Suppressor macrophage treated with lipopolysaccharide for 1 hour (primary cell): ENCODE measurements at places on chromosomes 3 and 15.

GRCh38 chr3:39432342-39432741 is 25.8 kb downstream of the RPSA start:
- no peak for DNase-seq

DNA sequence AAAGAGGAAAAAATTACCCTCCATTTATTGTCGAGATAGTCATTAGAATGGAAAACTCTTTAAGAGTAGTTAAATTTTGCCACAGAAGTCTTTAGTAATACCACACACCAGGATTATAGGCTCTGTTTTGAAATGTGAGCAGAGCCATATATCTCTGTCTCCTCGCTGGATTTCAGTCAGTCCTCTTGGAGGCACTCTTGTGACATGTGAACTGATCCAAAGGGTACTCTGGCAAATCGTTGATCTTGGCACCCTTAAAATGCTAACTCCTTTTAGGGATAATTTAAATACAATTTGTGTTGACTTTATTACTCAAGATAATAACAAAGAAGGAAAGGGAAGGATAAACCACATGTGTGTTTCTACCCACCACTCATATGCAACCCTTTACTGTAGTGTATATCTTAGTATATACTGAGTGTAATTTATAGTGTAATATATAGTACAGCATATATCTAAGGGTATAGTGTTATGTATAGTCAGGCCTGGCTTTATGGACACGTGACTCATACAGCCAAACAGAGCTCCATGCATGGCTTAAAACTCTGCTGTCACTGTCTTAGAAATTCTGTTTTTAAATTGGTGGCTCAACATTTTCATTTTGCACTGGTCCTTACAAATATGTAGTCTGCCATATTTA is 12.3 kb upstream of the KPNA4 start:
- DNase-seq = no peak

DNA sequence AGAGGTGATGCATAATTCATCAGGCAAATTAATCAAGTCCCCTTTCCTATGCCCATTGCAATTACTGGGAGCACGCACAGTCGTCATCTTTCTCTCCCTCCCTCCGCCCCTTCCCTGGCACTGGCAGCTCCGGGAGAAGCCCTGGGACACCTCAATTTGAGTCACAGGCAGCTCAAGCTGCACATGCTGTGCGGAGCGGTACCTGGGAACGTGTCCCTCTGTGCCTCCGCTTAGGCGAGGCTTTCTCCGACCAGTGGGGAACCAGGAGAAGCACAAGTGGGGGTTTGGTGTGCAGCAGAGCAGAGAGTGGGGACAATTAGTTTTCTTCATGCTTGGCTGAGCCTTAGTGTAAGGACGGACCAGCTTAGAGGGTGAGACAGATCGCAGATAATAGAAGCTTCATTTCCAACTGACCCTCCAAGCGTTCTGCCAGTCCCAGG is 88.3 kb downstream of the SOX14 start:
- DNase-seq = no peak

DNA sequence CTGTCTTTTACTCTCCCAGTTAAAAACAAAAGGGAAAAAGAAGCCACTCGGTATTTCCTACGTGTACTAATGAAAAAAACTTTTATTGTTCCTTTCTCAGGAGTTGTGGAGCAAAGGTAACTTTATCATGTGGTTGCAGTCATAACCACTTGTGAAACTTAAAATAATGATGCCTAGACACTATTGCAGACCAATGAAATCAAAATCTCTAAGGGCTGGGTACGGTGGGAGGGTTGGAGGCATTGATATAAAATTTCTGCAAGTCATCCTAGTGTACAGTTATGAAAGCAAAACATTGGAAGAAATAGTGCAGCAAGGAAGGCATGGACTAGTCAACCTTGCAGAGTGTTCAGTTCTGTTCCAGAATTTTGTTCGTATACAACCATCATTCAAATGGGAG is 808.8 kb downstream of the TUSC7 start:
- DNase-seq = no peak

GRCh38 chr15:27123808-27124207 is 152.8 kb downstream of the GABRG3 start:
- no peak for DNase-seq

GRCh38 chr15:88100181-88100580 is 156.4 kb downstream of the NTRK3 start:
- no peak for DNase-seq

GRCh38 chr3:73107676-73108187 is 46.3 kb downstream of the EBLN2 start:
- no peak for DNase-seq

DNA sequence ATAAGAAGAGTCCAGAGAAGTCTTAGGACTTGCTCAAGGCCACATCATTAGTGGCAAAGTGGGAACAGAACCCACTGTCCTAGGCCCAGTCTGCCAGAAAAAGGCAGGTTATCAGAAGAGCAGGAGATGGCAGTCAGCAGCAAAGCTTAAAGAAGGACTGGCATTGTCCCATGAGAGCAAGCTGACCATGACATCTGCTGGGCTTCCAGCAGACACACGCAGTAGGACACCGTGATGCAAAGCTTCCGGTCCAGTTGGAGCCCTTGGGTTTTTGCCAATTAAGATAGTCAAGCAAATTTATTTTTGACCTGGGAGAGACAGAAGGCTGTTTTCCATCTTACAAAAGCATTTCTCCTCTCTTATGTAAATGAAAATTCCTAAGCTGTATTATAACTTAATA is 42.1 kb downstream of the ZBTB38 start:
- DNase-seq = peak; percentile 39

DNA sequence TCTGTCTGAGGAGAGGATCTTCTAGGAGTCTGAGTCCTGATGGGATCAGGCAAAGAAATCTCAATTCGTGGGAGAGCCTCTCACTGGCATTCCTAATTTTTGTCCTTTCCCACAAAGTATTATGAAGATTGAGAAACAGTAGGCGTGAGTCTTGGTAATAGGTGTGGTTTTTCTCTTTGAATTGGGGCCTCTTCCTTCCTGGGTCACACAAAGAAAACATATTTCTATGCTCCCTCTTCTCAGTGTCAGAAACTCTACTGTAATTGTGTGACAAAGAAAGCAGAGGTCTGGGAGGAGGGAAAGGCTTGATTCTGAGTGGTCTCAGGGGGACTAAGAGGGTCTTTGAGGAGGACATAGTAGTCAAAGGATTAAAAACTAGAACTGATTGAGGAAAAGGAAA is 6.0 kb downstream of the GABRR3 start:
- DNase-seq = no peak

DNA sequence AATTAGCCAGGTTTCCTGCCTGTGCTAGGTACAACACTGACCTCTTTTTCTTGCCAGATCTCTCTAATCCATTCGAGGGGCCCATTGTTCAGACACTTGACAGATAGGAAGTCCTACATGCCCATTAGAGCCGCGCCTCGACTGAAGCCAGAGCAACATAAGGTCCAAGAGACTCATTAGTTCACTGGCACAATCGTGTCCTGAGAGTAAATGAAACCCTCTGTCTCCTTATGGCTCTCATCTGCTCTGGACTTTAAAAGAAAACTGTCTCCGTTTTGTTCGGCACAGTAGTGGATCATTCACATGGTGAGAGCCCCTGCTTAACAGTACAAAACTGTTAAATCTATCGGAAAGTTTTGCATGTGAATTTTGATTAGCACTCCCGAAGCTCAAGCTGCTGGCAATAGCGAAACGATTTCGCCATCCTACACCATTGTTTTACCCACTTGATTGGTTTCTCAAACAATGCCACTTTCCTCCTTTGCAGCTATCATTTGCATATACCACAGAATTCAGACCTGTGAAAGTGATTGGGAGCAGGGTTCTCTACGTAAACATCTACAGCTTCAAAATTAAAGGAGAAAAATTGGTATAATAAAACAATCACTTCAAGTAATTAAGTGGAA is 19.0 kb upstream of the C15orf61 start:
- DNase-seq = no peak

DNA sequence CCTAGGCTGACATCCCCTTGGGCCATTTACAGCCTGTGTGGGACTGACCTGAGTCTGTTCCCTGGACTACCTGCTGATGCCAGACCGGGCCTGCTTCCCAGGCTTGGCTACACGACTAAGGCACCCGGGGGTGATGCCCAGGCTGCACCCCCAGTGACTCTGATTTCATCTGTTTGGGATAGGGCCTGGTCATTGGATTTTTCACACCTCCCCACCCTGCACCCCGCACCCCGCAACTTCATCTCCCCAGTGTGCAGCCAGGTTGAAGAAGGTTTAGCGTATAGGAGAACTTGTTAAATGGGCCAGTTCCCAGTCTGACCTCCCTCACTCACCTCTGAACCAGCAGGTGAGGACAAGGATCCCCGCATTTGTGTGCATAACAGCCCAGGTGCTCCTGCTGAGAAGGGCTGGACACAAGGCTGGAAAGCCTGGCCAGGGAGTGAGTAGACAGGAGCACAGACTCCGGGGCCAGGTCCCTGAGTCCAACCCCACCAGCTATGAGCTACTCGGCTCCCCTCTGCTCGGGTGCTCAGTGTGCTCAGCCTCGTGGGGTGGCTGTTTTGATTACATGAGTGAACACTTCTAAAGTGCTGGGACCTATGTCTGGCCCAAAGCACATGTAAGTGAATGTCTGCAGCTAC is 18.5 kb downstream of the SLC6A20 start:
- DNase-seq = no peak

- no peak for DNase-seq
These were observed 28.2 kb upstream of the SOX2 start for GRCh38 chr3:181683563-181683962.
